GOT3 (cell line): ENCODE measurements at places on chromosomes 12 and 14.

DNA sequence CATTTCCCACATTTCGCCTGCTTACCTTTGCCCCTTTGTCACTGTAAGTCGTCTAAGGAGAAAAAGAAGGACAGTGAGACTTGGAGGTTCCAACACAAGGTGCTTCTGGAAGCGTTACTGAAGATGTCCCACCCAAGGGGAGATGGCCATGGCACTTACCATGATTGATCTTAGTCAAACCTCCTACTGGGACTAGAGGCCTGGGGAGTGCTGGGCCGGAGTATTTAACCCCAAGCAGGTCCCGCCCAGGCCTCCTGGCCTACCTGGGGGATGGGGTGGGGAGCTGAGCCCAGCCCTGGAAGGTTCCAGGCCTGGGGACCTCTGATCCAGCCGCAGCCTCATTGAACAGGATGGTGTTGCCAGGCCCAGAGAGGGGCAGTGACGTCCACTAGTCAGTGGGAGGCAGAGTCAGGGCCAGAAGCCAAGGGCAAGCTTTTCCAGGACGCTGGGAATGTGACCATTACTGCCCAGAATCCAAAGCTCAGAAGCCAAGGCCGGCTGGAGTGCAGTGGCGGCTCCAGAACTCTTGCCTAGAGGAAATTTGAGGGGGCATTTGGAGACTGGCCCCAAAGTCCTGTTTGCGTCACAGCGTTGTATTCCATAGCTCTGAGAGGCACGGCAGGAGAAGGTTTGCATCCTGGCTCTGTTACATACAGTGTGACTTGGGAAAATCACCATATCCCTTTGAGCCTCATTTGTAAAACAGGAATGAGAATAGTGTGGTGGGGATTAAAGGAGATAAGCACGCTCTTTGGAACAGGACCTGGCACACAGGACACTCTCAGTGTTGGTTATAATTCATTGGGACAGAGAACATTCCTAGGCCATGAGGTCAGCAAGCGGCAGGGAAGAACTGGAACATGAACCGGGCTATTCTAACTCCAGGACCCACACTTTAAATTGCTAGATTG is at the start of gene HPD:
HPD (minus strand) TSS at position 198 of the 911 bp plus-strand sequence; CDS start at position 162, 36 bp downstream.
- DNase-seq = no peak

GRCh38 chr12:39372929-39373328 is 70.0 kb downstream of the KIF21A start:
- DNase-seq = no peak

DNA sequence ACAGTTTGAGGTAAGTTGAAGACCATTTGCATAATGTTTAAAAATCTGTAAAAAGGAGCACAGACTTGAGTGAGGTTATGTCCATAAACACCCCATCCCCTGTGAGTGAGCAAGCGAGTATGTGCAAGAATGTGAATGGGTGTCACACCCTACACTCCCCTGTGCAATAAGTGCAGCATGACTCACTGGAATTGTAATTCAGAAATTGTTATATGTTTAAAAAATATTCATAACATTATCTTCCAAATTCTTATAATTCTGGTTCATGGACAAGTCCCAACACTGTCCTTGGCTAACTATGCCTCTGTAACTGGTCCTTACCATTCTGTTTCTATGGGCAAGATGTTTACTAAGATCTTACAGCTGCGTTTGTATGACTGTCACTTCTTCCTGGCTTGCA is 207.8 kb upstream of the FAR2 start:
- DNase-seq = no peak

- no peak for DNase-seq
These were observed 15.2 kb downstream of the PLD4 start for GRCh38 chr14:104939666-104940410.

- DNase-seq = no peak
These were observed 167.9 kb upstream of the AVPR1A start for GRCh38 chr12:63318933-63319332.

DNA sequence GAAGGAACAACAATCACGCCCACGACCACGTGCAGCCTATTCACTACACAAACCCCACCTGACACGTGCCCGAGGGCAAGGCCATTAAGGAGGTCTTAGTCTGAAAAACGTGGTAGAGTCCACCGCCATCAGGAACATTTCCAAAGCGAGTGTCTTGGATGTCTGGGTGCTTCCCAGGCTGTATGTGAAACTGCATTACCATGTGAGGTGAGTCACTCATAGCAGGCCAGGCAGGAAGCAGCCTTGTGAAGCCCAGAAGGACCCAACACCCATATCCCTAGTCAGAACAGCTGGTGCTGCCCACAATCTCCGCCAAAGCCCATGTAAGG is 3.3 kb upstream of the KRT79 start:
- DNase-seq = no peak

- no peak for DNase-seq
These were observed 1.2 kb downstream of the FLRT2 start for GRCh38 chr14:85531141-85531586.

DNA sequence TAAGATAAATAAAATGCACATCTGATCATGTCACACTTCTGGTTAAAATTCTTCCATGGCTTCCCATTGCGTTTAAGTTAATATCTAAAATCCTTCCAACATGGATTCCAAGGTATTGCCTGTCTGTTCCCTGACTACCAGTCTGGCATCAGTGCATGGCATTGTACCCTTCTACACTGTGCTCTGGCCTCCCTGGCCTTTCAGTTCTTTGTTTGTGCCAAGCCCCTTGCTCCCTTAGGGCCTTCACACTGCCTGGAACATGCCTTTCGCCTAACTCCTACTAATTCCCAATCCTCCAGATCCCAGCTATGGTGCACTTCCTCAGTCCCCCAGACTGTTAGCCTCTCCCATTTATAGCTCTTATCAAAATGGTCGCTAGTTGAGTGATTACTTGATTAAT is 6.3 kb downstream of the CIPC start:
- no peak for DNase-seq

DNA sequence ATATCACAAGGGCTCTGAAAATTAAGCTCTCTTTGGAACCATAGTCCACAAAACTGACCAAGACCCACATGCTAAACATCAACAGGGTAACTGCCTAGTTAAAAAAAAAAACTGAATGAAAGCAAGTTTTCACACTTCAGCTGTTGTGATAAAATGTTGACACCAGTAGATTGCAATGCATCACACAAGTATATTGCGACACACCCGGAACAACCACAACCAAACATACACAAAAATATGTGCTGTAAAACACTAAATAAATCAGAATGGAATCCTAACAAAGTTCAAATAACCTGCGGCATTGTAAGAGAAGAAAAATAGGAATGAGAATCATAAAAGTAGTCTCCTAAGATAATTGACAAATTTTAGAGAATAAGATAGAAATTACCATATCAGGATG is 710.3 kb downstream of the AACS start:
- DNase-seq = no peak

- no peak for DNase-seq
These were observed 80.9 kb downstream of the PTPRB start for GRCh38 chr12:70556179-70556869.

DNA sequence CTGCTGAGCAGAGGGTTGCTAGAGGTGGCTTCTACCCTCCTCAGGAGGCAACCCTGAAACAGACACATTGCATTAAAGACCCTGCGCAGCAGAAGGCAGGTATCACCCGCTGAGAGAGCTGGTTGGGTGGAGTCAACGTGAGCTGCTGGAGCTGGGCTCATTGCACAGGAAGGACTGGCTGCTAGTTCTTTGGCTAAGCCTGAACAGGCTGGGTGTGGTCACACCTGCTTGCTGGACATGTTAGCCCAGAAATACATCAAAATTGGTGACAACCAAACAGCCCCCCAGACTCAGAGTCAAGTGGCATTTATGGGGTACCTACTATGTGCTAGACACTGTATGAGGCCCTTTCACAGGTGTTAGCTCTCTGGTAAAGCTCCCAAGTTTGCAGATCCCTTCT is 33.8 kb upstream of the IRF2BPL start:
- DNase-seq = no peak
